ENCODE measurements at places on chromosomes 2 and 18. TPM values are rescaled to one million over a fixed set of nuclear protein-coding genes. Genes with fewer than 3 reads are reported as not detected.

Gene UGT1A3
- total RNA-seq = not detected

Gene HRH4
- not detected for total RNA-seq

Gene CNDP1
- total RNA-seq = not detected

Gene C2orf15
- total RNA-seq = not detected

Gene TMEM169
- 1.8 TPM for total RNA-seq

Gene HNMT
- 31.0 TPM for total RNA-seq

Gene C2orf92
- total RNA-seq = 1.2 TPM

Data from hair follicle dermal papilla cell (primary cell).